ENCODE measurements at places on chromosomes 1 and 21. TPM values are rescaled to one million over a fixed set of nuclear protein-coding genes. Genes with fewer than 3 reads are reported as not detected.
A peak's percentile ranks its signal among the peaks of the same experiment; 100 is the strongest.

GRCh38 chr1:62484824-62485468, 48.1 kb downstream of the USP1 start:
- H3K4me3 ChIP-seq, result no peak overlapping the region
- DNase-seq, result no peak
- H3K27ac ChIP-seq, result no peak overlapping the region

GRCh38 chr1:228960705-228961104, 225.4 kb downstream of the RHOU start:
- H3K27ac ChIP-seq, result no peak overlapping the region
- no peaks in the 10 kb centered on the region for H3K27me3 ChIP-seq
- H3K4me3 ChIP-seq, result no peak overlapping the region
- no peaks in the 10 kb centered on the region for H3K36me3 ChIP-seq
- DNase-seq, result no peak

The RNU1-2 gene
- 1,685 TPM for total RNA-seq

GRCh38 chr1:158020259-158020885, 26.9 kb downstream of the KIRREL1 start:
- H3K27me3 ChIP-seq, result no peaks in the 10 kb centered on the region
- no peak for DNase-seq
- no peaks in the 10 kb centered on the region for H3K36me3 ChIP-seq
- no peak overlapping the region for H3K4me3 ChIP-seq

The OR2L3 gene
- total RNA-seq, result not detected

DNA sequence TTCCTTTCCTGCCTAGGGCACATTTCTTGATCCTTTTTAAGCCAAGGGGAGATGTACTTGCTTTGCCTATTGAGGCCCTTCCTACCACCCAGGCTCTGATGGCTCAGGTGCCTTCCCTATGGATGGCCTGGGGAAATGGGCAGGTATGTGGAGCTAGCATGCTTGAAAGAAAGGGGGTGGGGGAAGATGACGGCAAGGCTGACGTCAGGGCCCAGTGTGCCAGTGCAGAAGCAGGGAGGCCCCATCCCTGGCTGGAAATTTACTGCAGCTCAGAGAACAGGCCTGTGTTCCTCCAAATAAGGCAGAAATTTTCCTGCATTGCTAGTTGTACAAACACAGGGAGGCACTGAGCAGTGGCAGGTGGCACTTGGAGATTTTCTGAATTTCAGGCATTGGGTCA, 453.2 kb upstream of the VAMP3 start:
- H3K4me1 ChIP-seq, result peaks cover 13% of the 10 kb centered on the region
- H3K36me3 ChIP-seq, result no peaks in the 10 kb centered on the region
- DNase-seq, result no peak
- no peaks in the 10 kb centered on the region for H3K27me3 ChIP-seq

The CDC14A gene
- 5.1 TPM for total RNA-seq

- H3K36me3 ChIP-seq, result no peaks in the 10 kb centered on the region
- peak; percentile 6 for DNase-seq
- no peak overlapping the region for H3K27ac ChIP-seq
- H3K27me3 ChIP-seq, result no peaks in the 10 kb centered on the region
- H3K4me1 ChIP-seq, result no peaks in the 10 kb centered on the region
Measured at GRCh38 chr1:31843506-31843905, 27.7 kb upstream of the SPOCD1 start.

- H3K4me1 ChIP-seq, result peaks cover 10% of the 10 kb centered on the region
- H3K36me3 ChIP-seq, result no peaks in the 10 kb centered on the region
- no peak for DNase-seq
- no peaks in the 10 kb centered on the region for H3K27me3 ChIP-seq
- H3K27ac ChIP-seq, result no peak overlapping the region
Measured at GRCh38 chr1:207202480-207202879, 98.4 kb downstream of the C4BPA start.

The KLHDC8A gene
- 0.49 TPM for total RNA-seq

DNA sequence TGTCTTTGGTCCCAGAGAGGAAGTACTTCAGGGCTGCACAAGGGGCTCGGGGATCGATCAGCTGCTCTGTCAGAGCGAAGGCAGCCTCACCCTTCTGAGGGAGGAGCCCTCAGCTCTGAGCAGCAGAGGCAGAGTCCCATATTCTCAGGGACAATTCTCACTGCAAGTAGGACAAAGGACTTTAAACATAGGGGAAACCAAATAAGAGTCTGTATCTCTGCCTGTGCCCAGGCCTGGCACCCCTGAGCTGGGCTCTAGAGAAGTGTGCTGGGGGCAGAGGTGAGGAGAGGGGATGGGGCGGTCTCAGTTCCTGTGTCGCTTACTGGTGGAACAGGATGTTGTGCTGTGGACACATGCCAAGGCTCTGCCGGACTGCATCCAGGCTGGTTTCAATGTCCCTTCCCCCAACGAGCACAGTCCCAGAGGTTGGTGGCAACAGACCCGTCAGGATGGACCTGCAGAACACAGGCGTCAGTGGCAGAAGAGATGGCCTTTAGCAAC, 76.6 kb downstream of the ABCA4 start:
- H3K4me1 ChIP-seq, result peaks cover 16% of the 10 kb centered on the region
- peak overlapping the region; percentile 27 for H3K27ac ChIP-seq
- H3K4me3 ChIP-seq, result no peak overlapping the region
- no peak for DNase-seq

All from HCT116 (cell line).